Tibial nerve (tissue), 4 donors: ENCODE measurements at places on chromosomes 11 and 22.

DNA sequence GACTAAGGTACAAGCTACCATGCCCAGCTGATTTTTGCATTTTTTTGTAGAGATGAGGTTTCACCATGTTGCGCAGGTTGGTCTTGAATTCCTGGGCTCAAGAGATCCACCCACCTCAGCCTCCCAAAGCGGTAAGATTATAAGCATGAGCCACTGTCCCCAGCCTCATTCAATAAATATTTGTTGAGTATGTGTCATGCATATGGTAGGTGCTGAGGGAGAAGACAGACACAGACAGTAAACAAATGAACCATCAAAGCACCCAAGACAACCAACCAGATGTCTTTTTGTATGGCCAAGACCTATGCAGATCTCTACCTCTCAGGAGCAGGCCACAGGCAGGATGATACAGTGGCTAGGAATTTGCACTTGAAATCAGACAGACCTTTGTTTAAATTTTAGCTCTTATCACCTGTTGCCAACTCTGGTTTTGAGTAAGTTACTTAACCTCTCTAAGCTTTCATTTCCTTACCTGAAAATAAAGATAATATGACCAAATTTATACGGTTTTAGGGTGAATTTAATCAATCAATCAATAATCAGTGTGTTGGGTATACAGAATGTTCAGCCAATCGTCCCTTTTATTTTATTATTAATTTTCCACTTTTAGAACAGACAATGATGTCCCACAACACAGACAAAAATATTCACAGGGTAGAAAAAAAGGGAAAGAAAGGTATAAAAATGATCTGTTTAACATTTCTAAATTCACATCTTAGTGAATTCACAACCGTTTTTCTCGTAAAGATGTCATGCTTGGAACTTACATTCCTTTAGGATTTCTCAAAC lies 128.2 kb downstream of the SGSM3 start:
- H3K4me3 ChIP-seq: no peak overlapping the region
- no peak overlapping the region for H3K27ac ChIP-seq
- H3K27me3 ChIP-seq: no peaks in the 10 kb centered on the region

- no peak overlapping the region for H3K4me3 ChIP-seq
- DNase-seq: no peak
- H3K27ac ChIP-seq: no peak overlapping the region
- H3K36me3 ChIP-seq: no peaks in the 10 kb centered on the region
- no peaks in the 10 kb centered on the region for H3K27me3 ChIP-seq
- H3K4me1 ChIP-seq: no peaks in the 10 kb centered on the region
Measured at GRCh38 chr11:113942256-113942655, 32.7 kb upstream of the HTR3A start.

GRCh38 chr11:76667856-76668255 lies 2.7 kb downstream of the LRRC32 start:
- peak overlapping the region; percentile 62 for H3K4me3 ChIP-seq
- no peaks in the 10 kb centered on the region for H3K36me3 ChIP-seq
- peak; percentile 9 for DNase-seq
- H3K4me1 ChIP-seq: peaks cover 15% of the 10 kb centered on the region
- H3K27ac ChIP-seq: peak overlapping the region; percentile 32

GRCh38 chr11:133425245-133425644 lies 107.1 kb downstream of the OPCML start:
- DNase-seq: no peak
- H3K4me3 ChIP-seq: no peak overlapping the region
- H3K27me3 ChIP-seq: no peaks in the 10 kb centered on the region
- no peaks in the 10 kb centered on the region for H3K36me3 ChIP-seq
- no peak overlapping the region for H3K27ac ChIP-seq

DNA sequence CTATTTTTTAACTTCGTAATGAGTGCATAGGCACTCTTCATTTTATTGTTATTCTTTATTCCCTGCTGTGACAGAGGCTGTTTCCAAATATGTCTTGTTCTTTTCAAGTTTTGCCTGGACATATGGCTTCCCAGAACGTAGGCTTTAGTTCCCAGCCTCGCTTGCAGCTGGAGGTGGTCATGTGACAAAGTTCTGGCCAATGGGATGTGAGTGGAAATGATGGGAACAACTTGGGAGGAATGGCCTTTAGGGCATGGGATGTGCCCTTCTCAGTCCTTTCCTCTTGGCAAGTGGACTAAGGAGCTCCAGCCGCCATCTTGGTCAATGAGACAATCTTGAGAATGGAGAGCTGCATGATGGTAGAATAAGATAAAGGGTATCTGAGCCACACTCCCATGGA lies 70.8 kb upstream of the EIF3D start:
- no peaks in the 10 kb centered on the region for H3K27me3 ChIP-seq
- no peak overlapping the region for H3K4me3 ChIP-seq
- H3K27ac ChIP-seq: no peak overlapping the region
- no peaks in the 10 kb centered on the region for H3K36me3 ChIP-seq
- no peaks in the 10 kb centered on the region for H3K4me1 ChIP-seq

- DNase-seq: no peak
- H3K4me3 ChIP-seq: no peak overlapping the region
- H3K4me1 ChIP-seq: no peaks in the 10 kb centered on the region
- H3K27ac ChIP-seq: no peak overlapping the region
- H3K27me3 ChIP-seq: peaks cover 25% of the 10 kb centered on the region
Measured at GRCh38 chr22:49271369-49271727, 556.3 kb downstream of the BRD1 start.
